ENCODE measurements at places on chromosomes 11 and 22. TPM values are rescaled to one million over a fixed set of nuclear protein-coding genes. Genes with fewer than 3 reads are reported as not detected.

The PDGFD gene
- 25.2 TPM for polyA plus RNA-seq

The OR52M1 gene
- polyA plus RNA-seq: not detected

The DGAT2 gene
- polyA plus RNA-seq: 3.9 TPM

The SLC22A25 gene
- polyA plus RNA-seq: not detected

The CEND1 gene
- polyA plus RNA-seq: 0.29 TPM

The RBM4B gene
- polyA plus RNA-seq: 68.8 TPM

The RASSF10 gene
- polyA plus RNA-seq: 27.4 TPM

The CCDC73 gene
- polyA plus RNA-seq: 0.26 TPM

The MEN1 gene
- 33.6 TPM for polyA plus RNA-seq

The TCN1 gene
- polyA plus RNA-seq: not detected

The TFIP11 gene
- polyA plus RNA-seq: 47.3 TPM

The OR8D1 gene
- polyA plus RNA-seq: not detected

DNA sequence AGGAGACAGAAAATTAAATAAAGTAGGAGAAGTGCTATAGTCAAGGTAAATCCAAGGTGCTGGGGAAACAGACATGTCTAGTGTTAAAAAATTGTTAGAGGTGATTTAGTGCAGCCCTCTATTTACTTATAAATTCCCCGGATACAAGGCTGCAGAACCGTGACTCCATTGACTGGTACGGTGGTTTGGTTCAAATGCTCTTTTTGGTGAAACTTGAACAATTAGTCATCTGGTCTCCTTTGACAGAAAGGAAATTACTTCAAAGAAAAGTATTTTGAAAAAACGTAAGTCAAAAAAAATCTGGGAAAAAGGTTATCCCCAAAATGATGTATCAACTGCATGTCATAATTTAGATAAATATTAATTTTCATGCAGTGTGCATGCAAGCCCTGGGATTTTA lies 399.2 kb downstream of the CNTN5 start:
- no peak for DNase-seq

- DNase-seq: no peak
Measured at GRCh38 chr11:72972496-72973128, 158.4 kb downstream of the ATG16L2 start.

DNA sequence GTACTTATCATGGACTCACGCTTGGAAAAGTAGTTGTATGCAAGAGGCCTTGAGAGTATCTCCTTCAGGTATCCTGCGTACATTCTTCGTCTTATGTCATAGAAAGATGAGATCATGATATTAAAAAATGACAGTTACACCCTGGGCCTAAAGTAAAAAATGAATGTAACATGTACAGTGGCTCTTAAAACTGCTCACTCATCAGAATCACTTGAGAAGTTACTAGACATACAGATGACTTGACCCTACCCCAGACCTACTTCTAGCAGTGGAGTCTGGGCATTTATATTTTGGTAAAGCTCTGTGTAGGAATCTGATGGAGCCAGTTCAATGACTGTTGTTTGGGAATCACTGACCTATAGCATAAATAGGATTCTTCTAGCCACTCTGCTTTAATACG lies 54.5 kb downstream of the PPME1 start:
- no peak for DNase-seq

- no peak for DNase-seq
Measured at GRCh38 chr22:24001314-24001713, 3.9 kb downstream of the GSTT4 start.

DNA sequence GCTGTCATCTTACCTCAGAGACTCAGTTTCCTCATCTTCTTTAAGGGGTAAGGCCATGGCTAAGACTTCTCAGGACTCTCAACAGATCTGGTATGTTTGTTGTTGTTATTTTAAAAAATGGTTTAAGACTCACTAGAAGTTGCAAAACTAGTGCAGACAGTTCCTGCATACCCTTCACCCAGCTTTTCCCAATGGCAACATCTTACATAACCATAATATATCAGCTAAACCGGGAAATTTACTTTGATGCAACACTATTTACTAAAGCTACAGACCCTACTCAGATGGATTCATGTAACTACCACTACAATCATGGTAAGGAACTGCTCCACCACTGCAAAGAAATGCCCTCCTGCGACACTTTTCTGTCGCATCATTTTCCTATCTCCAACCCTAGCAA lies 20.4 kb downstream of the LGR4 start:
- no peak for DNase-seq

DNA sequence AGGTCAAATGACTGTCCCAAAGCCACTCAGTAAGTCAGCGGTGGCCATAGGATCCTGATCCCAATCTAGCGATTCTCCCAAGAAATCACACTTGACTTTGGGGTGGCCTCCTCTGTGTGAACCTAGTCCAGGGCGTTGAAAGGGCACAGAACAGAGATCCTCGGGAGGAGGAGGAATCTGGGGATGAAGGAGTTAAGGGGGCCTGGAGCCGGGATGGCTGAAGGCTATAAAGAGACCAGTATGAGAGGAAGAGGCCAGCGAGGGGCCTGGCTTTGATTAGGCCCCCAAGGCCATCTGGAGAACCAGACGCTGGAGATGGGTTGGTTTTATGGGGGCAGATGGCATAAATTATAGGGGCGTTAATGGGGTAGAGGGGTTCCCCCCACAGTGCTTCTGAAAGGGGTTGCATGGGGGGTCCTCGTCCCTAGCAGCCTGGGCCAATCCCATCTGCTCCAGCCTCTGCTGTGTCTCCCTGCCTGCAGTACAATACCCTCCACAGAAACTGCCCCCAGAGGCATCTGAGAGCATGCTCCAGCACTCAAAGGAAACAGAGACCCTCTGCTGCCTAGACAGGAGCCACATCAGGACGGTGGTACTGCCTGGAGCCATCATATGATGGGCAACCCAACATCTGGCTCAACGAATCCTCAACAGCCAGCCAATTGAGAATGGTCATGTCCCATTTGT lies 35.2 kb upstream of the TRIM29 start:
- DNase-seq: no peak

GRCh38 chr22:44117746-44118145 lies 63.0 kb upstream of the PARVG start:
- DNase-seq: no peak

- DNase-seq: no peak
Measured at GRCh38 chr11:57935402-57936049, 88.2 kb upstream of the OR9Q1 start.

- DNase-seq: no peak
Measured at GRCh38 chr11:84140386-84141169, 854.4 kb upstream of the CCDC90B start.

DNA sequence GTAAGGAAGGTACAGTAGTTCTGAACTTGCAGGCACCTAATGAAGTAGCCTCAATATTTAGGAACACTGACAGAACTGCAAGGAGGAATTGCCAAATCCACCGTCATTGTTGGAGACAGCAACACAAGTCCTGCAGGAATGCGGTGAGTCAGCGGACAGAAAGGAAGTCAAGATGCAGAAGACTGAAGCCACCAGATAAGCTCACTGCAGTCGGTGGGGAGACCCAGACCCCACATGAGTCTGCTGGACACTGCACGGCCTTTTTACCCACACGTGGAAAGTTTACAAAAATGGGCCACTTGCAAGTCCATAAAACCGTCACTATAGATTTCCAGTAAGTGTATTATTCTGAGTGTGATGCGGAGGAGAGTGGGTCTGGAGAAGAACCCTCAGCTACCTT lies 1471.6 kb downstream of the TBC1D22A start:
- no peak for DNase-seq

DNA sequence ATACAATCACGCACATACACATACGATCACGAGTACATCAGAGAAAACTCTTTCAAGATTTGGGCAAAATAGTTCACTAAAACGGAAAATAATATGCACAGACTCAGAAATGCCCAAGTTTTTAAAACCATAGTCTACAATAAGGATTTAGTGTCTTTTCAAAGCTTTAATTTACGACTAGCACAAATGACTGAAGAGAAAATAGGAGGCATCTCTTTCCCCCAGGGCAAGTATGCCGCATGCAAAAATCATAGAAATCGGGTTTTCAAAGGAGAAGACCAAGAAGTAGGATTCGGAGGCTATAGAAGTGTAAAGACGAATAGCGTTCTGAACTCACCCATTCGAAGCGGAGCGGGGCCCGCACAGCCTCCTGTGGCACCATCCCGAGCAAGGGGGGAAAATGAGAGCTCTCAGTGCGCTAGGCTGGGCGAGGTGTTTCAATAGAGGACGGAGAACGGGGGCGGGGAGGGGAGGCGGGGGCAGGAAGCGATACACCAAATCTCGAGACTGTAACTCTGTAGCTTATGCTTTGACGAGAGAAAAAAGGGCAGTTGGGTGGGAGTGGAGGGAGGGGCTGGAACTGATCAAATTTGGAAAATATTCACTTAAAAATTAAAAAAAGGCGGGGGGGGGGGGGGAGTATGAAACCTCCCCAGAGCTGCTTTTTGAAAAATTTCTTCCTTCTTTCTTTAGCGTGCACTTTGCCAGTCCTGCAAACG lies 15.8 kb downstream of the BLID start:
- no peak for DNase-seq

DNA sequence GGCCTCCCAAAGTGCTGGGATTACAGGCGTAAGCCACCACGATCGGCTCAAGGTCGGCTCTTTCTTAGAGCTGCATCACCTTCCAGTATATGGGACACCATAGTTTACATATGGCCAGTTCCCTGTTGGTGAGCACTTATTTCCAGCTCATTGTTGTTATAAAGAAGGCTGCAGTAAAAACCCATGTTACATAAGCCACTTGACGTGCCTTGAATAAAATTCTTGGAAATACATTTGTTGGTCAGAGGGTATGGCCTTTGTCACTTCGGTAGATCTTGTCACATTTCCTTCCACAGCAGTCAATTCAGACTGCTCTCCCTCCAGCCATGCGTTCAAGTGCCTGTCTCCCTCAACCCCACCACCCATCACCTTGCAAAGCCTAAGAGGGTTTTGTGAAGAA lies 92.9 kb downstream of the PRR5L start:
- no peak for DNase-seq

DNA sequence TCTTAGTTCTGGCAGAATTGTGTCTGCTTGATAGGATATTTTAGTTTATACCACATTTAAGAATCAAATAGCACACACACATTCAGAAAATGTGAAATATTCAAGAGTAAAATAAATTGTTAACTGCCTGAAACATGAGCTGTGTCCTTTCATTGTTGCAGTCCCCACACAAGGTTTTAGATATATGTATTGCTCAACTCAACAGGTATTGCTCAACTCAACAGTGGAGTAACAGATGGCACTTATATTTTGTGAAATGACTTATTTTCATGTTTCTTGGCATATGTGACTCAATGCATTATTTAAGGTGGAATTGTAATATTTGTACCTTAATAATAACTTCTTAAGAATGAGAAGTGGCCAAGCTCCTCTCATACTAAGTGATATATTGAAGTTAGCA lies 760.3 kb downstream of the CNTN5 start:
- DNase-seq: no peak

DNA sequence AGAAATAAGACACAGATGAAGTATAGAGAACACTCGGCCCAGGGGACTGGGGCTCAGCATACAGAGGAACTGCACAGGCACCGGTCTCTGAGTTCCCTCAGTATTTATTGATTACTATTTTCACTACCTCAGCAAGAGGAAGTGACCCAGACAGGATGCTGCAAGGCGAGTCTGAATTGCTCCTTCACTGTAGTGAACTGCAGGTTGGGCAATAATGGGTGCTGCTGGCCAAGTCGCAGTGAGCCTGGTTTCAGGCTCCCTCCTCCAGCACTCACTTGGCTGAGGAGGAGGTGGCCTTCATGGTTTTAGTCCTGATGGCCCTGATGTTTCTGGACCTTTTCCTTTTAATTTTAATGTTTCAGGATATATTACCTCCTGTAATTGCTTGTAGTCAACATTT lies 10.4 kb downstream of the OR52K2 start:
- DNase-seq: no peak

- DNase-seq: no peak
Measured at GRCh38 chr22:29200901-29201300, 4.8 kb upstream of the EMID1 start.

- no peak for DNase-seq
Measured at GRCh38 chr11:128045094-128045725, 542.1 kb downstream of the ETS1 start.

DNA sequence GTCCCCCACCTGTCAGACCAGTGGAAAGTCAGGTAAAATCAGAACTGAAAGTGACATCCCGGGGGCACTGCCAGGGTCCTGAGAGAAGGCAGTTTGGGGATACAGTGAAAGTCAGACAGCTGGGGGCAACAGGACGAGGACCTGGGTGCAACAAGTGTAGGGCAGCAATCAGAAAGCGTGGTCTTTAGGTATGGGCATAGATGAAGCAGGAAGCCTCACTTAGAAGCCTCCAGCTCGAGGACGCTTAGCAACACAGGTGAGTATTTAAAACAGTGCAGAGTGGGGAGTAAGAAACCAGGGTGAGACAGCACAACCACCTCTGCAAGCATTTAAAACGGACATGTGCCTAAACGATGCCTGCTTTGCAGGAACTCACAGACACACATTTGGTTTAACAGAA lies 64.6 kb upstream of the POU2AF1 start:
- DNase-seq: no peak

GRCh38 chr22:43854121-43854785 lies 8.1 kb downstream of the SULT4A1 start:
- no peak for DNase-seq

DNA sequence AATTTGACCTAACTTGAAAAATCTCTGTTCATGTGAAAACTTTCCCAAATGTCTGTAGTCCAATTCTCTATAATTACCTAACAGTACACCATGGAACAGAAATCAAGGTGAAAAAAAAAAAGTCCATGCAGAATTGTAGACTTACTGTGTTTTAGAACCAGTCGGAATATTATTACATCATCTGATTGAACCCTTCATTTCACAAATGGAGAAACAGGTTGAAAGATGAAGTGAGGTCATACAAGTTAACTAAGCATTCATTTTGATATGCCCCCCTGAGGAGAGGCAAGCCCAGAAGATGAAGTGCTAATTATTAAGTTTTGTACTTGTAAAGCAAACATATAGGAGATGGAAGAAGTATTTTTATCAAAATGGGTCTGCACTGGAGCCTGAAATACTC lies 179.4 kb downstream of the WNT11 start:
- no peak for DNase-seq

- no peak for DNase-seq
Measured at GRCh38 chr11:120471131-120471530, 40.4 kb upstream of the GRIK4 start.

- no peak for DNase-seq
Measured at GRCh38 chr11:131411636-131412035, 41.2 kb downstream of the NTM start.

DNA sequence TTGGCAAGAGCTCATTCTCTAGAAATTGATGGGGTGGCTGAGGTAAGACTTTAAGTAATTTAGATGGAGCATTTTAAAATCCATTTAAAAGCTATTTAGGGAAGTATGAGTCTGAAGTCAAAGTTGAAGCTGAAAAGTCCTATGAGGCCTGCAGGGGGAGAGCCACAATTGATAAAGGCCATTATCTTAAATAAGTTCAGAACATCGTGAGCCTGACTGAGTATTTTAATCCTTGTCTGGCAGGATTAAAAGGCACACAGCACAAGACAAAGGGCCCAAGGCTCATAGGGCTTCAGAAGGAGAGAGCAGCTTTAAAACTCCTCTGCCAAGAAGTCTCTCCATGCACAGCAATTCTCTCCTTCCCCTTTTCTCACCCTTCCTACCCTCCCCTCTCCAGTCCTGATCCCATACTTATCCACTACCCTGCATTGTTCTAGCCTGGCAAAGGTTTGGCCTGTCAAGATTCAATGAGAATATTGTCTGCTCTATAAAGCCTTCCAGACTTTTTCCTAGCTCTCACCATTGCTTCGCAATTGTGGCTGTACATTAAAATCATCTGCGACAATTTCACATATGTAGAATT lies 1312.9 kb downstream of the FAM181B start:
- no peak for DNase-seq

All from right renal cortex interstitium (tissue), 3 donors.